ENCODE measurements at places on chromosomes 1 and 21.

DNA sequence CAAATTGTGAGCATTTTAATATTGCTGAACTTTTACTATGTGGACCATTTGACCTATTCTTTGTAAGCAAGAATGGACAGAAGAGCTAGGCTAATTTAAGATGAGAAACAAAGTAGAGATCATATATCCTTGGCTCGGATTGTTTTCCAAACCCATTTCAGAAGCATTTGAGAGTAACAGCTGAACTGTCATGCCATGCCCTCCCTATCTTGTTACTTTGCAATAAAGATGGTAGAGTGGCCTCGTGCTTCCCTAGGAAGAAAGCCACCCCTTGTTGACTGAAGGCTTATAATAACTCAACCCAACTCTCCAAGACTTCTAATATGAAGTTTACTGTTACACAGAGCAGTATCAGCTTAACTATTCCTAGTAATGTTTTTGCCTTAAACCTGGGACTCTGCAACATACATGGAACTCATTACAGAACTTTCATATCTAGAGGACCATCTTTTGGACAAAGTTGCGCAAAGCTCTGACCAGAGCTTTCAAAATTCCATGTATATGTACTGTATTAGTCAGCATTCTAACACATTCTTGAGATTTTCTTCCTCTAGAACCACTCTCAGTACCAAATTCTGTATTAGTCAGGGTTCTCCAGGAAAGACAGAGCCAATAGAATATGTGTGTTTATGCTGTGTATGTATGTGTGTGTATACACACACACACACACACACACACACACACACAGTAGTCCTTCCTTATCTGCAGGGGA is 68.7 kb downstream of the ADAMTS1 start:
- peak; percentile 85 for DNase-seq

DNA sequence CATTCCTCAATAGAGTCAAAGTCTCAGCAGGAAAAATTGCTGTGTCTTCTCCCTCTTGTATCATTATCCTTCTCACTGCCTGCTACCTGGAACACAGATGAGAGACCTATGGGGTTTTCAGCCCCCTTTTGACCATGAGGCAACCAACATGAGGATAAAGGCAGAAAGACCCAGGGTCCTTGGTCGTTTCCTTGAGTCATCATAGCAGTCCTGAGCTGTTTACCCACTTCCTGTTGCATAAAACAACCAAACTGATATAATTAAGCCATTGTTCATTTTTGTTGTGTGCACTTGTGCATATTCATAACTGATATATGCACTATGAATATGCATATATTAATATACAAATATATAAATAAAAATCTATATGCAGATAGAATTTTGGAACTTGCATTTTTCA is 188.3 kb upstream of the MAP1LC3C start:
- no peak for DNase-seq

GRCh38 chr1:12100071-12100470 is 37.0 kb downstream of the TNFRSF8 start:
- peak; percentile 21 for DNase-seq

GRCh38 chr1:2372551-2373490 is 18.5 kb downstream of the MORN1 start:
- DNase-seq, result peak; percentile 63

DNA sequence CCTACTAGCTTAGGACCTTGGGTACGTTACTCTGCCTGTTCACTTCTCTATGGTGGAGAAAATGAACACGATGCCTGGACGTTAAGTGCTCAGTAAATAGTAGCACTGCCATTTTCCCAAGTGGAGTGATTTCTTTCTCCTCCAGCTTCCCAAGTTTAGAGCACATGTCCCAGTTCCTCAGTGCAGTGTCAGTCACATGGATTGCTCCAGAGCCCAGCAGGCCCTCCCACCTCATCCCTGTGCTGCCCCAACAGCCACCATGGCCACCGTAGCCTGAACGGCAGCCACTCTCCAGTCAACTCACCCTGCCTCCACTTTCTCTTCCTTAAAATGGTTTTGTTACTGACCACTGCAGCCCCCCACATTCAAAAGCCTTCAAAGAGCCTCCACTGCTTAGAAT is 8.5 kb downstream of the STMN1 start:
- DNase-seq, result no peak

- no peak for DNase-seq
Measured at GRCh38 chr21:30044447-30045064, 104.8 kb upstream of the GRIK1 start.

GRCh38 chr1:248775441-248775840 is 19.9 kb upstream of the LYPD8 start:
- no peak for DNase-seq

DNA sequence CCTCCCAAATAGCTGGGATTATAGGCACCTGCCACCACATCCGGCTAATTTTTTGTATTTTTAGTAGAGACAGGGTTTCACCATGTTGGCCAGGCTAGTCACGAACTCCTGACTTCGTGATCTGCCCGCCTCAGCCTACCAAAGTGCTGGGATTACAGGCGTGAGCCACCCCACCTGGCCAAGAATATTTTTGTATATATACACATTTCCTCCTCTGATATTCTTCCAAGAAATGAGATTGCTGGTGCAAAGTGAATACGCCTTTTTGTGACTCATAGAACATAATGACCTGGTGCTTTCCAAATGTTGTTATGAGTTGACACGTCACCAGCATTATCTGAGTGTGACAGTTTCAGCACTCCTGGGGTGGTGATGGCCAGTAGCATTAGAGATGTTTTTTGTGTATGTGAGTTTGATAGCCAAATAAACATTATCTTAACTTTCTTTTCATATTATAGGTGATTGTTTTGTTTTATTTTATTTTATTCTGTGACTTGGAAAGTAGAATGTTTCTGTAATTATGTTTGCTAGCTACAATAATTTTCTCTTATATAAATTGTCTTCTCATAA is 54.9 kb downstream of the KCNK1 start:
- no peak for DNase-seq

DNA sequence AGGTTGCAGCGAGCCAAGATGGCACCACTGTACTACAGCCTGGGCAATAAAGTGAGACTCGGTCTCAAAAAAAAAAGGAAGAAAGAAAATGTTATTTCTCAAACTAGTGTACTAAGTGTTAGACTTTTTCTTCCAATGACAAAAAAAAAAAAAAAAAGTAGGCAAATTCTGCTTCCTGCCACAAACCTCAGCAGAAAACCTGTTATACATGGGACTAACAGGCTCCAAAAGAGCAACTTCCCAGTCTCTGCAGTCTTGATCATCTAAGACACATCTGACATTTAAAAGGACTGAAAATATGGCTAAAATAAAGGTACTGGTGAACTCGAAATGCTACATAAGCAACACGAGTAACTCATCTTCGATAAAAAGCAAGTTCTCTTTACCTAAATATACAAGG is 59.6 kb downstream of the HSF2BP start:
- DNase-seq, result no peak

DNA sequence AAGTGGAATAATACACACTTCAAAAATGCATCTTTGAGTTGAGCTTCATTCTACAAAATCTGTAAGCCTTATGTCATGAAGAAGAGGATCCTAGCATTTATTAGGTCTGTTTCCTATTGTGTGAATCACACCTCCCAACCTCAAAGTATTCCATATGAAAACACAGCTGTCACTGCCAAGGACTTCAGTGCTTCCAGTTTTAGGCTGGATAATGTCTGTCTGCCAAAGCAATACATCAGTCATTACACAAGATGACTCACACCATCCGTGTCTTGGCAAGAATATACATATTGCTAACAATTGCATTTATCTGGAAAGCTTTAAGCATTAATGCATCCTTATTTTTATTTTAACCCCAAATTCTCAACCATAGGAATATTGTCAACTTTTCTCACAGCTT is 125.7 kb upstream of the TMPRSS15 start:
- no peak for DNase-seq

- no peak for DNase-seq
Measured at GRCh38 chr1:42801832-42802473, 15.0 kb upstream of the ERMAP start.

DNA sequence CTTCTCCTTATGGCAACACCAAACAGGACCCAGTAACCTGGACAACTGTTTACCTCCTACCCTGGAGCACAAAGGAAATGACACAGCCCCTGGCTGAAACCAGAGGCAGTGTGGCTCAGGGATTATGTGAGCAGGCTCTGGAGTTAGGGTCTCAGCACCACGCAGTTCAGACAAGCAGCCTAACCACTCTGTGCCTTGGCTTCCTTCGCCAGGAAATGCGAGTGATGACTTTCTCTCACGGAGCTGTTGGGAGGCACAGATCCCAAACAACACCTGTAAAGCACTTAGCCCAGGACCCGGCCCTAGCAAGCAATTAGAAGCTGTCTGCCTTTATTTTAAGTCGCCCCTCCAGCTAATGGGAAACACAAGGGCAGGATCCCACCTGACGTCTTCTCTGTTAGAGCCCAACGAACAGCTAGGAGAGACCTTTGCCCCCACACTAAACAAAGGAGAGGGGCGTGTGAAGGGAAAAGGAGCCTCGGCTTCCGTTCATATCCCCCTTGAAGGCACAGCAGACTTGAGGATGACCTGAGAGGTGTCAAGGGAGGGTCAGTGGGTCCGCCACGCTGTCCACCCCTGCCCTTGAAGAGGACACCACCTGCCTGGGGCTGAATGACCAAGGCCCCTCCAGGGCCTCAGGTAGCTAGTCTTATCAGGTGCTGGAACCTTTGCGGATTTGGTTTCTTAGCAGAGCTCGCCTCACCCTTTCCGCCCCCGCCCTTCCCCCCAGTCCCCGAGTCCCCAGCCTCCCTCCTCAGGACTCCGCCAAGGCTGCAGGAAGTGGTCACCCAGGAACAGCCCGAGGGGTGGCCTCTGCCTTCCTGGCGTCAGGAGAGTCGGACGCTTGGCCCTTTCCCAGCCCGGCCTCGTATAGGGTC is 860 bp downstream of the TMEM63A start:
- peak; percentile 76 for DNase-seq

DNA sequence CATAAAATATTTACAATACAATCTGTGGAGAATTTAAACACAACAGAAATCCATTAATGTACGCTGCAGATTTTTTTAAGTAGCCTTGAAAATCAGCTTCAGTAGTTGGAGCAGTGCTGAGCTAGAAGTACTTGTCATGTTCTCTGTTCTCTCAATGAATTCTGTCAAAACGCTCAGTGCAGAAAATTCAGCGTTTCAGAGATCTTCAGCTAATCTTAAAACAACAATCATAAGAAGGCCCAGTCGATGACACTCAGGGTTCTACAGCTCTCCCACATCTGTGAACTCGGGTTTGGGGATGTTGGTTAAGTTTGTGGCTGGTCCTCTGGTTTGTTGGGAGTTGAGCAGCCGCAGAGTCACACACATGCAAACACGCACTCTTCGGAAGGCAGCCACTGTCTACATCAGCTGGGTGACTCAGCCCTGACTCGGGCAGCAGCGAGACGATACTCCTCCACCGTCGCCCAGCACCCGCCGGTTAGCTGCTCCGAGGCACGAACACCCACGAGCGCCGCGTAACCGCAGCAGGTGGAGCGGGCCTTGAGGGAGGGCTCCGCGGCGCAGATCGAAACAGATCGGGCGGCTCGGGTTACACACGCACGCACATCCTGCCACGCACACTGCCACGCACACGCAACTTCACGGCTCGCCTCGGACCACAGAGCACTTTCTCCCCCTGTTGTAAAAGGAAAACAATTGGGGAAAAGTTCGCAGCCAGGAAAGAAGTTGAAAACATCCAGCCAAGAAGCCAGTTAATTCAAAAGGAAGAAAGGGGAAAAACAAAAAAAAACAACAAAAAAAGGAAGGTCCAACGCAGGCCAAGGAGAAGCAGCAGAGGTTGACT is 161.2 kb downstream of the RUNX1 start:
- DNase-seq, result peak; percentile 96

DNA sequence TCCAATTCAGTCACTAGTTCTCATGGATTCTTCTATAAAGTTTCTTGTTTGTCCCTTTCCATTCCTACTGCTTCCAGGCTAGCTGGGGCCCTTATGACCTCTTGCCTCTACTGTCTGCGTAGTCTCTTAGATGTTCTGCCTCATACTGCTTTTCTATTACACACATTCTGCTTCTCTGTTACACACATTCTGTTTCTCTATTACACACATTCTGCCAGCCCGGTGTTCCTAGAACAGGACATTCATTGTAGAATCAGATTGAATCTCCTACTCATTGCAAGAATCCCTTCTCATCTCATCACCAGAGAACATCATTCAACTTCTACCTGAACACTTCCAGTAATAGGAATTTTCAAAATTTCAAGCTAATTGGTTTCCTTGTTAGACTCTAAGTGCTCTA is 69.3 kb upstream of the QSOX1 start:
- no peak for DNase-seq

DNA sequence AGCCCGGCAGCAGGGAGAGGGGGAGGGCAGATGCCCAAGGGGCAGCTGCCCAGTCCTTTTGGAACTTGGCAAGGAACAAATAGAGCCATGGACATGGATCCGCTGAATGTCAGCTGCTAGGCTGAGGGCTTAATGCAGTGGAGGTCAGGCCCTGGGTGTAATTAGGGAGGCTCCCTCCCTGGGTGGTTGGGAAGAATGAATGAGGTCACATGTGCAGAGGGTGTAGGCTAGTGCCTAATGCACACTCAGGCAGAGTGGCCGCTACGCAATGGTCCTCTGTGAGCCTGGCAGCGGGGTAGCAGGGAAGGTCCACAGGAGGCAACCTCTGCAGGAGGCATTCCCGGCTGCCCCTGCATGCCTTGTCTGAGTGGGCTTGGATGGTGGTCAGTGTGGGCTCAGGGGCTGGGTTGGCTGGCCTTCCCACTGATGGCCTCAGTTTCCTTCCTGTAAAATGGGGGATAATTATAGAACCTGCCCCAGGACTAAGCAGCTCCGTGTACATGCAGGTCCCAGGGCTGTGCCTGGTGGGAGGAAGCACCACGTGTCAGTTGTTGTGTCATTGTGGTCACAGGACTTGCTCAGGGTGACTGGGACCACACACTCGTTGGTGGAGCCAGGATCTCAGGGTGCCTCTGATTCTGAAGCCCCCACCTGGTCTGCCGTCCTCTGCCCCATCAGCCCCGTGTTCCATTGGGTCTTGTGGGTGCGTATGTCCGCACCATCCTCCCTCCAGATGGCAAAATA is 81.6 kb upstream of the ACTL8 start:
- no peak for DNase-seq

GRCh38 chr1:51877434-51878307 is 856 bp downstream of the NRDC start:
- peak; percentile 36 for DNase-seq

GRCh38 chr21:27466140-27466539 is 499.3 kb upstream of the ADAMTS5 start:
- no peak for DNase-seq

- no peak for DNase-seq
Measured at GRCh38 chr21:25903607-25904006, 168.8 kb downstream of the GABPA start.
